ENCODE measurements at places on chromosomes 1 and 21. TPM values are rescaled to one million over a fixed set of nuclear protein-coding genes. Genes with fewer than 3 reads are reported as not detected.

GRCh38 chr1:154966111-154966510 lies 4.4 kb downstream of the SHC1 start:
- DNase-seq: no peak

- no peak for DNase-seq
These were observed 878 bp downstream of the SMG7 start for GRCh38 chr1:183473217-183473536.

DNA sequence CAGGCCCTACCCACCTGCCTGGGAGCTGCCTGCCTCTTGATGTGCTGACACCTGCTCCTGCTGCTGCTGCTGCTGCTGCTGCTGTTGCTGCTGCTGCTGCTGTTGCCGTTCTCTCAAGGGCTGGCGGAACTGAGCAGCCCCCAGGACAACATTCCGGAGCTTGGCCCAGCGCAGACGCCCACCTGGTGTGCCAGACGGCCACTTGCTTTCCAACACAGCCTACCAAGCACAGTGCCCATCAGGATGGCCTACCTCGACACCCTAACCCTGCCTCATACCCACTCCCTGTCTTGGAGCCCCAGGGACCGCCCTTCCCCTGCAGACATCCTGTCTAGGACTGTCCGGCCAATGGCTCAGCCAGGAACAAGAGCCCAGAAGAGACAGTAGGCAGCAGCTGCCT lies 11.8 kb downstream of the DENND4B start:
- no peak for DNase-seq

DNA sequence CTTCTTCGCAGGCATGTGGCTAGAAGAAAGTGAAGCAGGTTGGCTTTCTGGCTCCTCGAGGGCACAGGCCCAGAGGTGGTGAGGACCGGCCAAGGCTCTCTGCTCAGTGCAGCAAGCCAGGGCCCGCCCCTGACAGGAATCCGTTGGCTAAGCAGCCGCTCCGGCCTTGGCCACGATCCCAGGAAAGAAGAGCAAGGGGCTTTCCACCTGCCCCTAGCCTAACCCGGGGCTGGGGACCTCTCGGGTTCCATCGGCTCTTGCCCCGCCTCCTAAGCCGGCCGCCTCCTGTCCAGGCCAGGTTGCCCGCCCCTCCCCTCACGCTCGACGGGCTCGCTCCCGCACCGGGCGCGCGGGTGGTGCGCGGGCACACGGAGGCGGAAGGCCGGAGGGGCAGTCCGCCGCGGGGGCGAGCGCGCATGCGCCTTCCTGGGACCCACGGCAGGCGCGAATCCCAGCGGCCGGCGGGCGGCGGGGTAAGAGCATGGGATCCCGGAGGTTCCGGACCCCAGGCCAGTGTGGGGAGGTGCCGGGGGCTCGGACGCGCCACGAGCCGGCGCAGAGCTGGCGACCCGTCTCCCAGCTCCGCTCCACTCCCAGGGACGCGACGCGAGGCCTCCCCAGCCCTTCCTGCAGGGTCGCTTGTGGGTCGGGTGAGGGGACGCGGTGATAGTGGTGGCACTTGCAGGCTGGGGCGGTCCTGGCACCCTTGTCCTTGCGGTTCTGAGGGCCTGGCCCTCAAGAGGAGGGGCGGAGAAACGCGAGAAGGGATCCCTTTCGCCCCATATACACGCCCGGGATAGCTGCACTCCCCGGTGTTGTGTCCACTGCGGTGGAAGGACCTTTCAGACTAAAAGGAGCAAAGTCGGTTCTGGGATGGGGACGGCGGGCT lies at the start of gene ALG6:
TSS of gene ALG6 (plus strand) at position 413 of the 889 bp plus-strand sequence. CDS start 3,351 bp downstream, outside the sequence.
- peak; percentile 73 for DNase-seq

DNA sequence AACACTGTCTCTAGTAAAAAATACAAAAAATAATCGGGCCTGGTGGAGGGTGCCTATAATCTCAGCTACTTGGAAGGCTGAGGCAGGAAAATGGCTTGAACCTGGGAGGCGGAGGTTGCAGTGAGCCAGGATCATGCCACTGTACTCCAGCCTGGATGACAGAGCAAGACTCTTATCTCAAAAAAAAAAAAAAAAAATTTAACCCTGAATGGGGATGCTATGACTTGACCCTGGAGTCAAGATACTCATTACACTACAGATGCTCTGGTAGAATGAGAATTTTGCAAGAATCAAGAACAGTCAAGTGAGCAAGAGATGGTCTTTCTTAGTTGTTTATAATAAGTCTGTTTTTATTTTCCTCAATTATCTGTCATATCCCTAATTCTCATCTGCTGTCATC lies 253.8 kb downstream of the GPR52 start:
- DNase-seq: no peak

DNA sequence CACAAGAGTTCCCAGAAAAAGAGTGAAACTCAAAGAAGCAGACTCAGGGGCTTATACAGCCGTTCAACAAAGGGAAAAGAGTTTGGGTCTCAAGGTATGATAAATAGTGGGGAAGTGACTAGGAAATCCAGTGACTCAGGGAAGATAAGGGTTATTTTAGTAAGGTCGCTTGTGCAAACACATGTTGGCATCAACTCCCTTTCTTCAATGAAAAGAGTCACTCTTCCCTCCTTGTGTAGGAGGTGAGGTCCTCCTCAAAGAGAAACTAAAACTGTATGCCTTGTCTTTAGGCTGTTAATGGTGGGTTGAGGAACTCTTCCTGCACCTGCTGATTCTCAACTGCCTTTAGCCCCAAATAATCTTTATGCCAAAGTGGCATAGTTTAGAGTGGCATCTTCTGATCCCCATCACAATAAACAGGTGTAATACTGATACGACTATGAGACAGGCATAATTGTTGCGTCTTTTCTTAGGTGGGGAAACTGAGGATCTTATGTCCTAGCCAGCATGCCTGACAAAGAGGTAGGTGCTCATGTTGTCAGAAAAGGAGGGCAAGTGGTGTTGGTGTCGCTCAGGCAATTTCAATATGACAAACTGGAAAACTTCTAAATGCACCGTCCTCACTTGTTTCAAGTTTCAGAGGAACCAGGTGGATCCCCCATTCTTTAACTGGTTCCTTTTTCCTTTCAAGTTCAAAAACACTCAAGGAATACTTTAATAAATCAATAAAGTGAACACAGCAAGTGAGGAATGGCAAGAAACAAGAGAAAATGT lies 294.1 kb upstream of the RUNX1 start:
- DNase-seq: no peak

DNA sequence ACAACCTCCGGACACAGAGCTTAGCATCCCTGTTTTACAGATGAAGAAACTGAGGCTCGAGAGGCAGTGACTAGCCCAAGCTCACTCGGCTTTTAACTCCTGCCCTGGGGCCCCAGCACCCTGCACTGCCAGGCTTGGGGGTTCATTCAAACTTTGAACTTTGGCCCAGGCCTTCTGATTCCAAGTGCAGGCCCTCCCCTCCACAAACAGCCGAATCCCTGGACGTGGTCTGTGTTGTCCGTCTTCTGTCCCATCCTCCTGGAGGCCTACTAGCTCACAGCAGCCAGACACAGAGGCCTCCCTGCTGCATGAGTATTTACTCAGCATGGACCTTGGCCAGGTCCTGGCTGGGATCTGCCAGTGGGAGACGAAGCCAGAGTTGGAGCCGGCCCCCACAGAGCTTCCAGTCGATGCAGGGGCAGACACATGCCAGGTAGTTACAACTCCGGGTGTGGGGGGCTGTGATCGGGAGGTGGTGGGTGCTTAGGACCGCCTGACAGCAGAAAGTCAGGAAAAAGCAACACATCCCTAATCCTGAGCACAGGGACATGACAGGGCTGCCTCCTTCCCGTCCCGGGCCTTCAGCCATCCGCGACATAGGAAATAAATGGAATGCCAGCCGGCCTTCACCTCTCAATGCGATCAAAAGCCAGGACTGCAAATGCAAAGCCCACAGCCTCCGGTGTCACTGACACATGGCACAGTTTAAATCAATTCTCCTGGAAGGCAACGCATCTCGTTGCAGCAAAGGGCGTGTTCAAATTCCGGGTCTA lies 7.4 kb downstream of the IFFO2 start:
- no peak for DNase-seq

GRCh38 chr1:38060498-38060897 lies 13.9 kb upstream of the POU3F1 start:
- no peak for DNase-seq

GCSAML gene
- total RNA-seq: 1.1 TPM

RAB3B gene
- total RNA-seq: 1.7 TPM

LCE2B gene
- total RNA-seq: not detected

DNA sequence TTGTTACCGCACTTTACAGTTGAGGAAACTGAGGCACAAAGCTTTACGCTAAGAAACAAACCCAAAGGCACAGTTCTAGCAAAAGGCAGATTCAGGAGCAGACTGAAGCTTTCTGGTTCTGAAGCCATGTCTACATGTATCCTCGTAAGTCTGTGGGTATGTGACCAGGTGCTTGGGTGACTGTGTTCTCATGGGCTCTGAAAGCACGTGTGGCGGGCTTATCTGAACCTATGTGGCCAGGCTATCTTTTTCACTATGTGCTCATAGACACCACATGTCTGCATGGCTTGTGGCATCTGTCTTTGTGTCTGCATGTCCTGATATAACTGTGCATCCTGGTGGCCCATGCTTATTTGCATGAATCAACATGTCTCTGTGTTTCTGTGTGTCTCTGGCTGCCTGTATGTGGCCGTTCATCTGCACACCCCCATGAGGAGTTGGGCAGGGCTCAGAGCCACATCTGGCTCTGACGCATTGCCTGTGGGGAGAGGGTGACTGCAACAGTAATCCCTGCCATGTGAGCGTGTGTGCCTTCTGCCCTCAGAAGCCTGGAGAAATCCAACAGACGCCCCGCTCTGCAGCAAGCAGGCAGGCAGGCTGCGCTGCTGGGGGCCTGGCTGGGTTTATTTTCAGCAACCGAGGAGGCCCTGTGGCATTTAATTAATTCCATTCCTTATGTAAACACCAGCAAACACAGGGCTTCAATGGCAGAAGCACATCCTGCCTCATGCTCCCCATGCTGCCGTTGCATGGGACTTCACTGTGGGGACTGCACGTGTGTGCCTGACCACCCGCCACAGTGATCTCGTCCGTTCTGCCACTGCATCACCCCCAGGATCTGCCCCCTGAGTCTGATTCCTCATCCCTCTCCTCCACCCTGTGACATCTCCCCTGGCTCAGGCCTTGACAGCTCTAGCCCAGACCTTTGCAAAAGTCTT lies 115.4 kb downstream of the TRABD2B start:
- no peak for DNase-seq

FAM43B gene
- 1.1 TPM for total RNA-seq

Measured in urinary bladder (tissue), 4 donors.